ENCODE measurements at places on chromosomes 6 and 20.

- DNase-seq, result no peak
Observed at GRCh38 chr6:87068795-87069194, 26.1 kb downstream of the CGA start.

DNA sequence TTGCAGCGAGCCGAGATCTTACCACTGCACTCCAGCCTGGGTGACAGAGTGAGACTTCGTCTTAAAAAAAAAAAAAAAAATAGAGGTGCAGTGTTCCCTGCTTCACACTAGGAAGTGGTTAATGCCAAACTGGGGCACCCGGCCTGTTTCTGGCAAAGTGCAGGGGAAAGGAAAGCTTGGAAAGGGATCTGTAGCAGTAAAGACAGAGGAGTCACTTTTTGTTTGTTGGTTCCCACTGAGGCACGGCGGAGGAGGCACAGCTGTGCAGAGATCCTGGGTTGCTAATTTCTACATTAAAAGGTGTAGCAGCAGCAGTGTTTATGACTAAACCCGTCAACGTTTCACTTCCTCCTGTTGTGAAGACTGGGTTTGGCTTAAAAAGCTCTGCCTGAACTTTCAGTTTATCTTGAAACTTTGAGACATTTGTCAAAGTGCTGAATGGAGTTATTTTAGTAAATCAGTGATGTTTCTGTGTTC lies 125.6 kb downstream of the CARMIL1 start:
- no peak for DNase-seq

DNA sequence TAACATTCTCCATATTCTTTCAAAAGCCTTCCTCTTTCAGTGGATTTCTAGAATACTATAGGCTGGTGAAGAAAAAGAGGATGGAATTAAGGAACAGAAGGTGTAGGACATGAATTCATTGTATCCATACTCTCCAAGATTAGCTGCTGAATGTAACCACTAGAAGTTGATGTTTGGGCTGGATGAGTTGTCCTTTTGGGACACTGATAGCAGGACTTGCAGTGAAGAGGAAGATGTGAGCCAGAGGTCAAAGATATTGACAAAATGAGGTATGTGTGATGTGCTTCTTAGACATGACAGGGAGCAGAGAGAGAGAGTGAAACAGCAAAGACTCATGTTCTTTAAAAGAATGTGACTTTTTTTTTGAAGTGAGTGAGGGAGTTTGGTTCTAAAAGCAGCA lies 134.3 kb upstream of the MAN1A1 start:
- DNase-seq, result no peak

- DNase-seq, result no peak
Observed at GRCh38 chr6:2697291-2697690, 53.4 kb downstream of the MYLK4 start.

DNA sequence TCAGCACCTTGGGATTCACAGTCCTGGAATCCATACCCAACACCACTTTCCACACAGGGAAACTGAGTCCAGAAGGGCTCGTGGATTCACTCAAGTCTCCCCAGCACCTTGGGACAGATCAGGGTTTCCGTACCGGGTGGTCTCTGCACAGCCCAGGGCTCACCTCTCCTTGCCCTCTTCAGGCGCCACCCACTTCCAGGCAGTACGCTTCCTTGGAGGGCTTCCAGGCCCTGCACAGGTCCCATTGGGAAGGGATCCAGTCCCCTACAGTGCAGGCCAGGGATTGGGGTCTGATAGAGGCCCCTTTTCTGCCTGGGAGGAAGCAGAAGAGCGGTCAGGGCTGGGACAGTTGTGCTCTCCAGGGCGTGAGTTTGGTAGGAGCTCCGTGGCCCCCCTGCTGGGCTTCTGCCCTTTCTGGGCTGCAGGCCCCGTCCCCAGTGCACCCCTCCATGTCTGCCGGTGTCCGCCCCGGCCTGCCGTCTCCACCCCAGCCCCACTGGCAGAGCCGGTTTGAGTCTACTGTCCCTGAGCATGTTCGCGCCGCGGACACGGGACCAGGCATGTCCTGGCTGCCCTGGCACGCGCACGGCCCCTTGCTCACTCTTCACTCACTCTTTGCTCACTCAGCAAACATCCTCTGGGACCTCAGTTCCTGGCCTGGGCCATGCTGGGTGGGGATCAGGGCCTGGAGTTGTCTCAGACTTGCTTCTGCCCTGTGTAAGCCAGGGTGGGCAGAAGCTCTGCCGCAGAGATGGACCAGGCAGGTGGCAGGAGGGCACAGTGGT lies 12.6 kb downstream of the SRC start:
- DNase-seq, result no peak

- no peak for DNase-seq
Observed at GRCh38 chr6:36484736-36485135, 41.9 kb downstream of the KCTD20 start.

- no peak for DNase-seq
Observed at GRCh38 chr20:9523636-9524035, 9.2 kb downstream of the LAMP5 start.

DNA sequence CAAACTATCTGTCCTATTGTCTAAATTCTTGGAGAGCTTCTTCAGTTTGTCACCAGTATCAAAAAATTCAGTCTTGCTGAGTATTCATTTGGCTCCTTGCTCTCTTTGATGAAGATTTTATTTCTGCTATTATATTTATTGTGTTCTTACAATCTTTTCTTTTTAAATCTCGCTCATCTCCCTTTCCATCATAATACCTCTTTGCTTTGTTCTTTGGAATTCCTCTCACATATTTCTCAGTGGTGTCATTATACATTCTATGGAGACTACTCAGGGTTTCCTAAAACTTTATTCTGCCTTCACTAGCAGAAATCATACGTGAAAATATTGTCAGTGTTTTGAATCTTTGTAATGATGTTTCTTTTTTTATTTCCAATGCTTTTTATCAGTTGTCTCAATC lies 445.2 kb upstream of the ID4 start:
- DNase-seq, result no peak

DNA sequence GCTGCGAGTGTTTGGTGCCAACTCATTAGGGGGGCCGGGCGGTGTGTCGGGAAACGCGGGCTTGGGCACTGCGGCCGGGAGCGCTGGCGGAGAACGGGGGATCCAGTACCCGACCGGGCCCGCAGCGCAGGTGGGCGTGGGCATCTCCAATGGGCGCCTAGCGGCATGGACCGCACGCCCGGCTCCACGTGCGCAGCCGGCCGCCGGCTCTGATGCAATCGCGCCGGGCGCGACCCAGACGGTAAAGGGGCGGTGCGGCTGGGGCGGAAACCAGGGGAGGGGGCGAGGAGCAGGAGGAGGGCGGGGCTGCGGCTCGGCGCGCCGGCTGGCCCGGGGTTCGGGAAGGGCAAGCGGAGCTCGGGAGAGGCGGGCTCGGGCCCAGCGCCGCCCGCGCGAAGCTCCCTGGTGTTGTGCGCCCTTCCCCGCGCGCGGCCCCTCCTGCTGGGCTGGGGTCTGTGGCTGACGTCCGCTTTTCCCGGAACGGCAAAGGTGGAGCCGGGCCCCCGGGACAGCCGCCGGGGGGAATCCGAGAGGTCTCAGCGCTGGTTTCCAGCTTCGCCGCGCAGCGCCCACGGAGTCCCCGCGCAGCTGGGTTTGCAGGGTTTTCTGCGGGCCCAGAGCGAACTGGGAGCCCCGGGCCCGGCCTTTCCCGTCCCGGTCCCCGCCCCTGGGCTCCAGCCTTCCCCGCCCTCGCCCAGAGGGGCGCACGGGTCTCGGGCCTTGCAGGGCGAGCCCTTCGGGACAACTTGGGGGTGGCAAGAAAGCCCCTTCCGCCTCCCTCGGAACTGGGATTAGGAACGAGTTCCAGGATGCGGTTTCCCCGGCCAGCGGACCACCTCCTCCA lies 867 bp downstream of the MTHFD1L start:
- peak; percentile 74 for DNase-seq

GRCh38 chr20:43583982-43584432 lies 6.7 kb upstream of the IFT52 start:
- DNase-seq, result peak; percentile 81

GRCh38 chr20:37928996-37929682 lies 26.2 kb downstream of the VSTM2L start:
- no peak for DNase-seq

DNA sequence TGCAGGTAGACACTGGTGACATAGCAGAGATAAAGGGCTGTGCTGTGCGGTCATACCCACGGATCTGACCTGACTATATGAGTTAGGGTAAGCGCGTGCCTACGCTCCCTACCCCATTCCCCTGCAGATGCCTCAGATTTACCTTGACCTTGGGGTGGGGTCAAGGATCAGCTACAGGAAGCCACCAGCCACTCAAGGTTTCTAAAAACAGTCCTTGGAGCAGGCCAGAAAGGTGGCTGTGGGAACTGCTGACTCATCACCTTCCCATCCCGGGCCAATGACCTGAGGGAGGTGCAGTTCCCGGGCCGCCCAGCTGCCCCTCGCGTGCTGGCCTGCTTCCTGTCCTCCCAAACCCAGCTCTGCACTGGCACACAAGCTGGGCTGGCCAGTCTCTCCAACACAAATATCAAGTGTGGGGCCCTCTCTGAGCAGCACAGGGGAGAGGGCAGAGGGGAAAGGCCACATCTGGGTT lies 23.0 kb downstream of the KCNK5 start:
- DNase-seq, result no peak

DNA sequence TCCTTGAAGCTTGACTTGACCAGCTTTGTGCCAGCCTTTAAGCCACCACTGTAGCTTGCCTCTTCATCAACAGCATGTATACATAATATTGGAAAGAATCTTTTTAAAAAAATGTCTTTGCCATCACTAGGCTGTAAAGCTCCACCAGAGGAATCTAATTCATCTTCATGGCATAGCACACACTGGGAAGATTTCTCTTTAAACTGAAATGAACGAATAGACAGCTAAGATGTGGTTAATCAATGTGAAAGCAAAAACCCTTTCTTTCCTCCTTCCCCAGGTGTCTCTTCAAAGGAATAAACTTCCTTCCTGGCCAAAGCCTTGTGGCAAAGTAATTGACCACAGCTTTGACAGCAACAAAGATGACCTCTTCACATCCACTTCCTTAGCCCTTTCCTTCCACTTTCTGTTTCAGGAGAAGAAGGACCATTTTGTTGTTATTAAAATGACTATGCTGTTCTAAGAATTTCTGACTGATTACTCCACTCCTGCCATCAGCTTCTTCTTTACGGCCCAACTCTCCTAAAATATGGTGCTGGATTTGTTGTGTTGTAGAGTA lies 428.7 kb upstream of the SOX4 start:
- no peak for DNase-seq

All from Caki2 (cell line).